Forelimb muscle (tissue), 1 donor: ENCODE measurements at places on chromosomes 6 and 20. TPM values are rescaled to one million over a fixed set of nuclear protein-coding genes. Genes with fewer than 3 reads are reported as not detected.

DNA sequence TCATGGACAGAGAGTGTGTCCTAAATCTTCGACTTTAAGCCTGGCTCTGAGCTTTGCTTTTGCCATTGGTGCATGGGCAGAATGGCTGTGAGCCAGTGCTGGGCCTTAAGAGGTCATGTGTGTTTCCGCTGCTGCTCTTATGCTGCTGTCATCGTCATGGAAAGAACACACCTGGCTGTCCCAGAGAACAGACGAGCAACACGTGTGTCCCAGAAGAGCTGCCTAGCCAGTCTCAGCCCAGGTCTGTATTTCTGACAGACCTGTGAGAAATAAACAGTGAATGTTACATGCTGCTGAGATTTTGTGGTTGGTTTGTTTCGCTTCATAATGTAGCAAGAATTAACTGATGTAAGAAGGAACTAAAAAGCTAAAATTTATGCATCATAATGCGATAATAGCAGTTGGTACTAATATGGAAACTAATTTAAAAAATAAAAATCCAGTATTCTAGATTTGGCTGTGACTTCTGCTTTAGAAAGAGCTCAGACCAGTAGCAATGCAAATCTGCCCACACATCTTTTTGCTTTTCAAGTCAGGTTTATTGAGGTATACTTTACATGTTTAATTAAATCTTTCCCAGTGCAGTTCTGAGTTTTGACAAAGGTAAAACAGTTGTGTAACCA, 11.5 kb upstream of the SCP2D1 start:
- no peak for DNase-seq

- DNase-seq: no peak
These were observed 41.3 kb upstream of the DDR1 start for GRCh38 chr6:30842754-30843610.

- DNase-seq: no peak
These were observed 137.8 kb upstream of the PHACTR1 start for GRCh38 chr6:12578751-12579150.

ZSCAN16 gene
- 4.0 TPM for polyA plus RNA-seq

ARMC2 gene
- polyA plus RNA-seq: 7.8 TPM

PTCHD4 gene
- polyA plus RNA-seq: 0.97 TPM

MUC21 gene
- not detected for polyA plus RNA-seq

TSPO2 gene
- 0.70 TPM for polyA plus RNA-seq

ADGB gene
- polyA plus RNA-seq: not detected

SAPCD1 gene
- polyA plus RNA-seq: 3.0 TPM
